ENCODE measurements at places on chromosomes 1 and 21.
A peak's percentile ranks its signal among the peaks of the same experiment; 100 is the strongest.

GRCh38 chr1:205791568-205792180 is 16.4 kb upstream of the RAB29 start:
- DNase-seq: peak; percentile 45

- DNase-seq: no peak
Observed at GRCh38 chr1:147080006-147080661, 92.1 kb downstream of the PRKAB2 start.

DNA sequence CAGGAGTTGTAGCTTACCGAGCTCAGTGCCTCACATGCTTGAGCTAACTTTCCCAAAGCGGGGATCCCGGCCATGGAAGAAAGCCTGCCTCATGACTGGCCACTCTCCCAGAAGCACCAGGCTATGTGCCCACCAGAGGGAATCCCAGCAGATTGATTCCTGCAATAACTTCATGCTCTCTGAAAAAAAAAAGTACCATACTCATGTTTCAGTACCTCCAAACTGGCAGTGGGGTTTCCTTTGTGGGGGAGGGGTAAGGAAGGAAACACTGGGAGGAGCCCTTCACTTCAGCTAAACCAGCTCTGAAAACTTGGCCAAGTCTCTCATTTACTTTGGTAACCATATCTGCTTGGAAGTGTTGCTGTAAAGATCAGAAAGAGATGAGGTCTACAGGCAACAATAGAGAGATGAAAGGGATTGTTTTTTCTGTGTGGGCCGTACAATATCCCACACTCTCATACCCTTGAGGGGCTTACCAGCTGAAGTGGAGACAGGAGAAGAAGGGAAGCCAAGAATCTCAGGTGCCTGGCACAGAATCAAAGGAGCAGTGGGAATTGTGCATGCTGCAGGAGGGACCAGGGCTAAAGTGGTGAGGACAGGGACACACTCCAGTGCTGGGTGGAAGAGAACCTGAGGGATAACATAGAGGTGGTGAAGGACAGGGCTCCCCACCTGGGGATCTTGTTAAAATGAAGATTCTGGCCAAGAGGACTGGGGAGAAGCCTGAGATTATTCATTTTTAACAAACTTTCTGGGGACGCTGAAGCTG is 42.4 kb upstream of the TACSTD2 start:
- peak; percentile 47 for DNase-seq

DNA sequence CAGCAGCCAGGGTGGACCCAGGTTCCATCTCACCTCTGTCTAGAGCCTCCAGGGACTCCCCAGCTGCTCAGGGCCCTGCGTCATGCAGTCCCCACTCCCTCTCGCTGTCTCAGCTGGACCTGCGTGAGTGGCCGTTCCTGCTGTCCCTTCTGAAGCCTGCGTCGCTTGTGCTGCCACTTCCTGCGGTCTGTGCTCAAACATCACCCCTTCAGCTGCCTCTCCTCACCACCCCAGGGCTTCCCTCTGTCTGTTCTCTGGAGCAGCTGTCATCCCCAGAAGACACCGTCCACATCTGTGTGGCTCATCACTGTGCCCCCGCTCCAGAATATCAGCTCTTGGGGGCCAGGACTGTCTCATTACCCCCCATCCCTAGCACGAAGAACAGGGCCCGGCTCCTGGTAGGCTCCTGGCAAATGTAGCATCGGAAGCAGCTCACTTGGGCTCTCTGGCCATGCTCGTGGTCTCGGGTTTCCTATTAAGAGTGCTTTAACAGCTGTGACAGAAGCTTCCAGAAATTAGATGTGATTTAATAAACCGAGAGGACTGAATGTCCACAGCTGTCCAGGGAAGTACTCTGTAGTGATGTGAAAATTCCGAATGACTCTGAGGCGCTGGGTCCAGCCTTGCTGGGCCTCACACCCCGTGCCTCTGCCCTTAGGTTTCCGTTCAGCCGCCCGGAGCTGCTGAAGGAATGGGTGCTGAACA is 3.3 kb downstream of the THAP3 start:
- no peak for DNase-seq

GRCh38 chr1:154199563-154199879 is 6.6 kb downstream of the CFAP141 start:
- no peak for DNase-seq
